Cardiac atrium fibroblast (primary cell): ENCODE measurements at places on chromosomes 16 and 17. TPM values are rescaled to one million over a fixed set of nuclear protein-coding genes. Genes with fewer than 3 reads are reported as not detected.

Gene SPNS2
- total RNA-seq: 0.18 and 2.9 TPM in 2 replicates

Gene CCL4L2
- total RNA-seq: not detected in 2 replicates

Gene MILR1
- 11.7 and 15.4 TPM in 2 replicates for total RNA-seq

Gene TPSB2
- not detected in 2 replicates for total RNA-seq
